ENCODE measurements at places on chromosomes 6 and 20. TPM values are rescaled to one million over a fixed set of nuclear protein-coding genes. Genes with fewer than 3 reads are reported as not detected.

The KCNQ5 gene
- total RNA-seq, result 3.0 TPM

The SIRPD gene
- total RNA-seq, result not detected

The SLC17A2 gene
- not detected for total RNA-seq

The CST7 gene
- total RNA-seq, result not detected

The FHL5 gene
- total RNA-seq, result not detected

The DEFB132 gene
- total RNA-seq, result not detected

The SLC24A3 gene
- 0.36 TPM for total RNA-seq

The SLPI gene
- 458 TPM for total RNA-seq

The PAK5 gene
- not detected for total RNA-seq

The TNFRSF6B gene
- 5.5 TPM for total RNA-seq

The DYNLT2 gene
- total RNA-seq, result 0.68 TPM

The FAM50B gene
- 9.4 TPM for total RNA-seq

The ARFGEF3 gene
- total RNA-seq, result 8.9 TPM

The HFE gene
- 1.4 TPM for total RNA-seq

The OVOL2 gene
- 11.0 TPM for total RNA-seq

The SCUBE3 gene
- not detected for total RNA-seq

The BTNL2 gene
- total RNA-seq, result not detected

The ZBTB22 gene
- 24.3 TPM for total RNA-seq

The WFDC6 gene
- not detected for total RNA-seq

The PBX2 gene
- 39.5 TPM for total RNA-seq

The PNPLA1 gene
- 0.36 TPM for total RNA-seq

The NUS1 gene
- total RNA-seq, result 39.0 TPM
